ENCODE measurements at places on chromosomes 16 and 17.

DNA sequence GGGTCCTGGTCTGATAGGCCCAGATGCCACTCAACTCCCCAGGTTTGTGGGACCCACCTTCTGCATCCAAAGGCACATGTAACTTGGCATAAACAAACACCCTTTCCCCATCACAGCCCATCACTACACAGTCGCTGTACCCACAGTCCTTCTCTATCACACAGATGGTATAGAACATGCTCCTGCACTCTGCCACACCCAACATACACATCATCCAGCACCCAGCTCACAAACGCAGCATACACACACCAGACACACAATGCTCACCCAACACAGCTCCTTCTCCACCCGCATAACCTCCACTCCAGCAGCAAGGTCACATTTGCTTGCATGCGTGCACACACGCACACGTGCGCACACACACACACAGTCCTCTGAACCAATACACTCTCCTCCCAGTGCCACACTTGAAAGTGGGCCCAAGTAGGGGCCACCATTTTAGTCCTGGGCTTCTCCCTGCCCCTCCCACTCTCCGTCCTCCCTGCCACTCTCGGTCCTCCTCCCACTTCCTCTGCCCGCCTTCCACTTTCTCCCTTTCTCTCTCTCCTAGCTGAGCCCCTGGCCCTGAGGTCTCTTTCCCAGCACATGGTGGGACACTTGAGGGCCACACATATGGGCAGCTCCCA is 8.5 kb upstream of the TMEM92 start:
- no peak for DNase-seq

DNA sequence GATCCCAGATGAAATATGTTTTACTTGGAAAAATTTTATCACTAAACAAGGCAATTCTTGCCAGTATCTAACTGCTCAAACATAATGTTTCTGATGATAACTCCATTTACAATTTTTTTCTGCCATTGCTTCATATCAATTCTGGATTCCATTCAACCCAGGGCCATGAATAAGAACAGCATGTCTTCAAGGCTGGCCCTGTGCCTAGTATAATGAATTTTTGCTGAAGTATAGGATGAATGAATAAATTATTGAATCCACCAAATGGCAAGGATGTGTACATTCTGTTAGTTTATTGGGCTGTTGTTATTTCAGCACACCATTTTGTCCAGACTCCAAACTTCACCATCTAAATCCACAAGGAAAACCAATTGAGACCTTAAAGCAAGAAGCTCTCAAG is 414.7 kb downstream of the HS3ST3B1 start:
- no peak for DNase-seq

- DNase-seq: no peak
Measured at GRCh38 chr16:55658898-55659420, 3.2 kb downstream of the SLC6A2 start.

- DNase-seq: peak; percentile 96
Measured at GRCh38 chr17:7703584-7704479, 1.2 kb upstream of the EFNB3 start.

DNA sequence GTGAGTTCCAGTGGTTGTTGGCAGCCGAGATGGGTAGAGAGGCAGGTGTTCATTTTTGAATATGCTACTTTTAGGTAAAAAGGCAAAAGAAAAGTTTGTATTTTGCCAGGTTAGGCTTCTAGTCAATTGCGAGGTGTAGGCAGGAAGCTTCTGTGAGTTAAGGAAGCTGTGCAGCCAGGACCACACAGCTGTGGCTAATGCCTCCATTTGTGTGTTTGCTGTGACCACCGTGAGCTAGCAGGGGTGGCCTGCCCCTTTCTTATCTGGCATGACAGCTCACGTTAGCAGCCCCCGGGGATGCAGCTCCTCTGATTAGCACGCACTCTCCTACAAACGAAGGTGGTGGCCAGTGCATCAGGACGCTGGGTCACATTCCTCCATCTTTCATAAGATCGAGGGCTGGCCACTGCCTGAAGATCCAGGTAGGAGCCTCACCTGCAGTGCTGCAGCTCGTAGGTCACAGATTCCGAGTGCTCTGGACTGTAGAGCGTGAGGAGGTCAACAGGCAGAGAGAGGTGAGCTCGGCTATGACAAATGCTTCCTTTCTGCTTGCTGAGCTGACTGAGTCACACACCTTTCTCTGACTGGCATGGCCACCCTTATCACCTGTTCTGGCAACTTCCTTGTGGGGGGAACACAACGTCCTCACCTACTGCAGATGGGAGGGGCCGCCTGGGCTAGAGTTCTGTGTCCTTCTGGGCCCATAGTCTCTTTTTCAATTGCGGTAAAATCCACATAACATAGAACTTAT is 244.4 kb downstream of the HS3ST3B1 start:
- no peak for DNase-seq

DNA sequence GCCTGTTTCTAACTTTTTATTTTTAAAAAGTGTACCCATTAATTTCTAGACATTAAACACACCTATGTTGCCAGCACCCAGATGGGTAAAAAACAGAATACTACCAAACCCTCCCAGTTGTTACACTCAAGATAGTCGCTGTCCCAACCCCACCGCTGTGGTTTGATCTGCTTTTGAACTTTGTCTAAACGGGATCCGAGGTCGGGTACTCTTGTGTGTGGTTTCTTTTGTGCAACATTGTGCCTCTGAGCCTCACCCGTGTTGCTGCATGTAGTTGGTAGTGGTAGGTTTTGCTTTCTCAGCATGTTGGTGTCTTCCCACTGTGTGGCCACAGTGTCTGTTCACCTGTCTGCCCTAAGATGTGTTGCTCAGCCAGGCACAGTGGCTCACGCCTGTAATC is 4.3 kb downstream of the KLHL36 start:
- no peak for DNase-seq

DNA sequence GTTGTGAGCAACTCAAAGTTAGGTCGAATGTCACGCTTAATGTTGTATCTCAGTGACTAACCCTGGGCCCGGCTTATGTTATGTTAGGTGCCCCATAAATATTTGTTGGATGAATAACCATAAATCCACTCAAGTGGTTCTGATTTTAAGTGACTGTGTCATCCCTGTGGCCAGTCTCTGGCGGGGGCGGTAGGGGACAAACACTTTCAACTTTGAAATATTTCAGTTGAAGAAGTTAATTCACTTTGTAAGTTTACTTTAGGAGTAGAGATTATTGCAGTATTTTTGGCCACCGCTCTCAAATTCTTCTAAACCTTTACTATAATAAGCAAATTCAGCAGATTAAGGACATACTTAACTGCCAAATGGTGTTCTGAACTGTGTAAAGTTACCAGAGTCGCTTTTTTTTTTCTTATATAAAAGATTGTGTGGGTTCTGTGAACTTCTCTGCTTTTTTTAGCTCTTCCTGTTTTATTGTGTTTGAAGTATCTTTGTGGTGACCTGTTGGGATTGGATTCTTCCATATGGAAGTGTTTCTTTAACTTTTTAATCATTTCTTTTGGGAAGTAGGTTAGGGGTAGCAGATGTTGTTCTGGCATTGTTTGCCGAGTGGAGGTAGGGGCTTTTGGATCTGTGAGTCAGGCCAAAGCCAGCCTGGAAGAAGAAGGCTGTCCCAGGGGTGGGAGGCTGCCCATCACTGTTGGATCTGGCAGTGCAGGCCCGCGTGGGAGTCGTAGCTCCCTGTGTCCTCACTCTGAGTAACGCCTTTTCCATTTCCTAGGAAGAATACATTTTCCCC is 61.4 kb upstream of the TBX2 start:
- no peak for DNase-seq

DNA sequence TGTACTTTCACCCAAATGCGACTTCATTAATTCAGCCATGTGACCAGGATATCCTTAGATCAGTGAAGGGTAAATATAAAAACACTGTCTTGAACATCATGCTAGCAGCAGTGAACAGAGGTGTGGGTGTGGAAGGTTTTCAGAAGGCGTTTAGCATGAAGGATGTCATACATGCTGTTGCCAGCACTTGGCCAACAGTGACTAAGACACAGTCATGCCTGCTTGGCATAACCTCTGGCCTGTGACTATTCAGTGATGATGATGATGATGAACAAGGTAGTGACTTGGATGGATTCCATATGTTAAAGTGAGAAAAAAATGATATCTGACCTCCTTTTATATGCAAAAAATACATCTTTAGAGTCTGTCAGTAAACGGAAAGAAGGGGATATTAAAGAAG is 97.9 kb downstream of the MAP2K4 start:
- no peak for DNase-seq

GRCh38 chr17:13589658-13590057 is 12.1 kb downstream of the HS3ST3A1 start:
- DNase-seq: no peak

- DNase-seq: no peak
Measured at GRCh38 chr16:53946746-53947386, 242.9 kb downstream of the FTO start.

- no peak for DNase-seq
Measured at GRCh38 chr16:58789351-58789750, 55.2 kb upstream of the GOT2 start.

- no peak for DNase-seq
Measured at GRCh38 chr17:81394377-81394920, 808 bp upstream of the BAHCC1 start.

DNA sequence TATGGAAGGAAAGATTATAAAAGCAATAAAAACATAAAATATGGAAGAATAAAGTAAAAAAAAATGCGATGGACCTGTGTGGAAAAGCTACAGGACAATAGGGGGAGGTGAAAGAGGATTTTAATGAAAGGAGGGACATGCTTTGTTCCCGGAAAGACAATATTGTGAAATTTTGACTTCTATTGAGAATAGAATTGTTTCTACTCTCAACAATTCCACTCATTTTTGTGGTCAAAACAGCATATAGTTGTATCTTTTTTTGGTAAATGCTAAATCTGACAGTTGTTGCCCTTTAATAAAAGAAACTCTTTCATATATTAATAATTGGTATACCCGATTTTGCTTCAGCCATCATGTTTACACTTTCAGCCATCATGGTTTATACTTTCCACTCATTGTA is 22.9 kb upstream of the APPBP2 start:
- no peak for DNase-seq

GRCh38 chr16:69417520-69418199 is 6.8 kb upstream of the CYB5B start:
- DNase-seq: no peak

GRCh38 chr16:89373355-89374110 is 116.8 kb downstream of the ANKRD11 start:
- no peak for DNase-seq

- DNase-seq: no peak
Measured at GRCh38 chr16:74565378-74565777, 41.5 kb downstream of the GLG1 start.

DNA sequence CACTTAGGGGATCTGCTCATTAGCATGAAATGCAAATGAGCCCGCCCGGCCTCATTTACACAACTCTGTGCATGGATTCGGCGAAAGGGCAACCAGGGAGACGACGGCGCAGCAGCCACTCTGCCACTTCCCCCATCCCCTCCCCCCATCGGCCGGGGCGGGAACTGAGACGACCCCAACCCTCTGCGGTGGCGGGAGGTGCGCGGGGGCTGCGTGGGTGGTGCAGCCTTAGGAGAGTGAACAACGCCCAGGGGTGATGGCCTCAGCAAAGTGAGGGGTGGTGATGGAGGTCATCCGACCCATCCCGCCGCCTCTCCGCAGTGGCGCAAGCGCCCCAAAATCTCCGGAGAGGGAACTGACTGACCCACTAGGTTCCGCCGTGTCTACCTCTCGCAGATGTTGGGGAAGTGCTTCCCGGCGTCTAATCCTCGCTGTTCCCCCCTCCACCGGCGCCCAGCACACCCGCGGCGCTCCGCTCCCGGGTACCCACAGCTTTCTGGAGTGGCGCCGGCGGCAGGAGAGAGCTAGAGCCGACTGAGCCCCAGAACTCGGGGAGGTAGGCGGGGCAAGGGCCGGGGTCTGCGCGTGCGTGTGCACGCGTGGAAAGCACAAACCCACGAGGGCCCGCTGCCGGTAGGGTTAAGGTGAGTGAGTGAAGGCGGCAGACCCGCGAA is 1.4 kb upstream of the CACNA1G start:
- DNase-seq: no peak

GRCh38 chr17:2138761-2139160 is 83.9 kb downstream of the HIC1 start:
- DNase-seq: no peak

DNA sequence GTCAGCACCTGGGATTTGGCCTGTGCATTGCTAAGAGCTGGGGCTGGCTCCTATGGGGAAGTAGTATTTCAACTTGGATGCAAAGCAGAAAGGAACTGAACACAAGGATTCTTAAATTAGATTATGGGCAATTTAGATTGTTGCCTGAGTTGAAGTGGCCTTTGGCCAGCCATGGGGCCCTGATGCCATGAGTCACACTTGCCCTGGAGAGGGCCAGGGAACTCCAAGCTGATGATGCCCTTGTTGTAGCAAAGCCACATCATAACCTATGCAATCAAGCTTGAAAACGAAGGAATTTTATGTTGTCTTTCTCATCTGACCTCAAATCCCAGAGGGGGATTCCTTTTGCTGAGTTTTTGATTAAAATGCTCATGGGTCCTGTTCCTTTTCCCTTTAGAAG is 3.9 kb upstream of the SPATA32 start:
- no peak for DNase-seq

DNA sequence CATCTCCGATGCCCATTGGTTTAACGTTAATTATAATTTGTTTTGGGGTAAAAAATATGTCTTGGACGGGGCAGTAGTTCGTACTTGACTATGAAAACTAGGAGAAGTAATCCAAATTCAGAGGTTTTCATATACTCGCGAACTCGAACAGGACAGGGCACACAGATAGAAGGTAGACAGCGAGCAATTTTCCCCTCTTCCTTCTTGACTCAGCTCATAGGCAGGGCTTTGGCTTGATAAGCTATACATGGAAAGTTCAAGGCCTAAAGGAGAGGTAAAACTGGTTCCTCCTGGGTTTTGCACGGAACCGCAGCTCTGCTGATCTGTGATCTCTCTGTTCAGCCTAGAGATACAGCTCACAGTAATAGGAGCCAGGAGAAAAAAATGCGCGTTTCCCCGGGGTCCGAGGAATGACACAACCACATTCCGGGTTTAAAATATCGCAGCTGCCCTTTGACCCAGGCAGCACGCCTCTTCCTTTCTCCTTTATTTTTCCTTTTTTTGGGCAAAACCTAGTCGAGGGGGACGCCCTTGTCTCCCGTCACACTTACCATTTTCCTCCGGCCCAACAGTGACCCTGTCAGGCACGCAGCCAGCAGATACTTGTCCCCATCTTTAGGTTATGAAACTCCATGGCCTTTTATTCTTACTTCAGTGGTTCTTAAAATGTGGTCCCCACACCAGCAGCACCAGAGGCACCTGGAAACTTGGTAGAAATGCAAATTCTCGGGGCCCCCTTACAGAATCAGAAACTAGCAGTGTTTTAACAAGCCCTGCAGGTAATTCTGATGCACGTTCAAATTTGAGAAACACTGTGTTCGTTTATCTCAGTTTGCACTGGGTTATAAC is 1.7 kb upstream of the LASP1 start:
- peak; percentile 76 for DNase-seq

- no peak for DNase-seq
Measured at GRCh38 chr16:89093602-89094251, at the start of gene ACSF3. TSS of gene ACSF3 (plus strand) at chr16:89093852. CDS start at chr16:89100682, 6,830 bp downstream.

- DNase-seq: no peak
Measured at GRCh38 chr16:66355526-66355925, 11.0 kb upstream of the CDH5 start.

DNA sequence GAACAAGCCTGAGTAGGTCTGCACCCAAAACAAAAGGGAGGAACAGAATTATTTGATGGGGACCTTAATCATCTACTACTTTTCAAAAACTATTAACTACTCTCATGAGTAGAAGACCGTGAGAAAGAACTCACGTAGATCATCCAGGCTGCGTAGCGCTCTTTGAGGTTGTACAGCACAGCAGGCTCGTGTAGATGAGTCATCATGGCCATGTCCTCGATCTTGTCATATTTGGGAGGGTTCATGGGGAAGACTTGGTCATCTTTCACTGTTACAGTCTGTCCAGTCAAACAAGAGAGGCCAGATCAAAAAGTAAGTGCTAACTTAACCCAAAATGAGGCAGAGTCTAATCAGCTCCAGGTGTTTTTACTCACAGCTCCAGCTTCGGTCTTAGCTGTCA is 2.3 kb downstream of the MYH1 start:
- DNase-seq: no peak
